ENCODE measurements at places on chromosomes 4 and X. TPM values are rescaled to one million over a fixed set of nuclear protein-coding genes. Genes with fewer than 3 reads are reported as not detected.

DNA sequence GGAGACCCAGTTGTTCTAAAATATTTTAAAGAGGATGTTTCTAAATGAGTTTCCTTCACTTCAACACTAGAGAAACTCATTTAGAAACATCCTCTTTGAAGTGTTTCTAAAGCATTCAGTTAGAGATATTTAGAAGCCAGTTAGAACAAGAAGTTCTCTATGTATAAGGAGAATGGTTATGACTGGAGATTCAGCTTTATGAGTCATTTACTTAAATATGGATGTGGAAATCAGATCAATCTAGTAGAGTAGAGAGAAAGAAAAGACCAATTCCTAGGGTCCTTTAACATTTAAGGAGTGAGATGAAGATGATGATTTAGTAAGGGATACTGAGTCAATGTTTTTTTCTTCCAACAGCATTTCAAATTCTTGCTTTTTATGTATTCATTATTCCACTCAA lies 234.1 kb downstream of the GRXCR1 start:
- H3K27ac ChIP-seq = no peak overlapping the region
- no peaks in the 10 kb centered on the region for H3K4me1 ChIP-seq
- H3K4me3 ChIP-seq = no peak overlapping the region

DNA sequence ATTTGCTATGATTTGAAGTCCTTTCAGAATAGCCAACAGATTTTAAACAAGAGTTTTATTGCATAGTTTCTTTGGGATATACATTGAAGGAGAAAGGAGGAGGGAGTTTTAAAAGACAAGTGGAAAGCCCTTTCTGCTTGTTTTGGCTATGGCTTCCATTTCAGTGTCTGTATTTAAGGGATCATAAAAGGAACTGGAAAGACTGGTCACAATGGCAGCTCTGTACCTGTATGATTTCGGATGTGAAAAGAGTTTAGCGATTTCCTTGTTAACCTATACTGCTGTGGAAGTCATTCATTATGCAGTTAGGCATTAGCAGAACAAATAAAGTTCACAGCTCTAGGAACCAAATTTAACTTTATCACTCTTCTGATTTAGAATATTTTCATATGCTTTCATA lies 60.7 kb downstream of the TET2 start:
- H3K4me1 ChIP-seq = peaks cover 3% of the 10 kb centered on the region
- H3K36me3 ChIP-seq = no peaks in the 10 kb centered on the region
- H3K27ac ChIP-seq = no peak overlapping the region
- no peak overlapping the region for H3K4me3 ChIP-seq

DNA sequence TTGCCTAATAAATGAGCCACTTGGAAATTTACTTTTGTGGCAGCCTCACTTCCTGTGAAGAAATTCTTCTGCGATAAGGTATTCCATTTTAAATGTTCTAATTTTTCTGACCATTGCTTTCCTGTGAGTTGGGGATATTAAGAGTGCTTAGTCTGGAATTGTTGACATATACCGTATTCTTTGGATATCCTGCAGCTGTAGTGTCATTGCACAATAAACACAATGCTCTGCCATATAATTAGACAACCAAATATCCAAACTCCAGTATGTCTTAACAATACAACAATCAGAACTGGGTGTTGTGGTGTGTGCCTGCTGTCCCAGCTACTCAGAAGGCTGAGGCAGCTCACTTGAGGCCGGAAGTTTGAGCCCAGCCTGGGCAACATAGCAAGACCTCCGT lies 99.4 kb downstream of the LUZP4 start:
- no peaks in the 10 kb centered on the region for H3K4me1 ChIP-seq
- no peak for DNase-seq
- no peak overlapping the region for H3K27ac ChIP-seq
- H3K4me3 ChIP-seq = no peak overlapping the region
- no peaks in the 10 kb centered on the region for H3K36me3 ChIP-seq

Gene PASD1
- not detected for total RNA-seq

Gene SMIM20
- 52.1 TPM for total RNA-seq

DNA sequence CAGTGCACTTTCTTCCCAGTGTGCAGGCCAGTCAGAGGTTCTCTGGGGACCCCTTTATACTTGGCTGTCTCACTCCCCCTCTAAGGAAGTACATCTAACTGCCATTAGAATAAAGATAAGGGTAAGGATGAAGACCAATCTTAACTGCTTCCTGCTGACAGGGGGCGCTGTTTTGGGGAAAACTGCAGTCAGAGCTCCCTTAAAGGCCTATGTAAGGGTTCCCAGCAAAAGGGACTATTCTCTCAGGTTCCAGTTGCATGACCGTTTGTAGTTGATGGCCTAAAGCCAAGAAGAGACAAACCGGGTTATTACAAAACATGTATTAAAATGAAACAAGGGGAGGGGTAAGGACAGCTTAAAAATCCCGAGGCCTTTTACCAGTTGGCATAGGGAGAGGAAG lies 115.6 kb upstream of the SPIN4 start:
- no peak overlapping the region for H3K4me3 ChIP-seq
- H3K4me1 ChIP-seq = no peaks in the 10 kb centered on the region
- H3K36me3 ChIP-seq = no peaks in the 10 kb centered on the region
- no peak for DNase-seq
- H3K27me3 ChIP-seq = no peaks in the 10 kb centered on the region
- H3K27ac ChIP-seq = no peak overlapping the region

Gene BLTP1
- 71.2 TPM for total RNA-seq

Gene GAGE1
- total RNA-seq = not detected

Gene P2RY4
- not detected for total RNA-seq

Measured in right atrium auricular region (tissue), 2 donors.